Stromal cell of bone marrow (primary cell): ENCODE measurements at places on chromosomes 2 and 18.

- DNase-seq, result no peak
Measured at GRCh38 chr18:21456428-21457178, 143.9 kb downstream of the ESCO1 start.

GRCh38 chr18:59721931-59722330 is 24.7 kb upstream of the CCBE1 start:
- no peak for DNase-seq

DNA sequence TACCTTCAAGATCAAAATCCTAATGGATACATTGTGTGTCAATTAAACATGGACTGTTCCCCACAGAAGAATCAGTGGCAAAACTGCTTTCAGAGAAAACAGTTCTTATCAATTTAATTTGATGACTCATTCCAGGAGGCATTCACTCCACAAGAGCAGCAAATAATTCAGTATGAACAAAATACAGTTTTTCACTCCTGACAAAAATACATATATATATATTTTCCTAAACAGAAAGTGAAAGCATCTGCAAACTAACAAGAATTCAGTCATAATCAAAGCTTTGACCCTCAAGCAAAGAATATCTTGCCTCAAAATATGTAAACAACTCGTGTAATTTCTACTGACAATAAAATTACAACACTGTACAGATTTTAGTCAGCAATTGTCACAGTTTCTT is 685.1 kb upstream of the SLC8A1 start:
- peak; percentile 2 for DNase-seq

DNA sequence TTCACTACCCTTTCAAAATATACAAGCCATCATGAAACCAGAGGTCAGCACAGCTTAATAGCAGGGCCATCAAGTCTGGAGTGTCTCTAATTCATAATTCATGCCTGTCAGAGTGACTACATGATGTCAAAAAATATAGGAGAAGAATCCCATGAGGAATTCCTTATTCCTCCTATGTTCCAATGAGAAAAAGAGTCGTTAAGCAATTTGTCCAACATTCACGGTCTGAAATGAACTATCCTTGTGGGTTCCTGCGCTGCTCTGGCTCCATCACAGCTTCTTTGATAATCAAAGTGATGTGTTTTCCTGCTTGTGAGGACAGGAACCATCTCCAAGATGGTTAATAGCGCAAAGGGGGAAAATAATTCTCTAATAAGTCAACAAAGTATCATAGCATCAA is 560.4 kb upstream of the KLHL29 start:
- DNase-seq, result no peak

DNA sequence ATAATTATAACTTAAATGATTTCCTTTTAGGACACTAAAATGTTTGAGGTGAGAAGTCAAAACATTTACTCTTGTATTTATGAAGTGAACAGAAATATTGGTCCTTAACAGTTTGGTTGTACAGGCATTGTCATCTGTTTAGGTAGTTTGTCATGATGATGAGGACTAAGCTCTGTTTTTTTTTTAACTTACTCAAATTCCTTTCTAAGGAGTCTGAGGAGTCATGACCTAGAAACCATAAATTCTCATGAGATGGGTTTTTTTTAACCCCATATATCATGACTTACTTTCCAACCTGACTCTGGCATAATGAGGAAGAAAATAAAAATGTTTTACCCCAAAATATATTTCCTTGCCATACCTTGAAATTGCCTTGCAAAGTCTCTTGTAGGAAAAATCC is 1176.2 kb downstream of the SUCLG1 start:
- no peak for DNase-seq

DNA sequence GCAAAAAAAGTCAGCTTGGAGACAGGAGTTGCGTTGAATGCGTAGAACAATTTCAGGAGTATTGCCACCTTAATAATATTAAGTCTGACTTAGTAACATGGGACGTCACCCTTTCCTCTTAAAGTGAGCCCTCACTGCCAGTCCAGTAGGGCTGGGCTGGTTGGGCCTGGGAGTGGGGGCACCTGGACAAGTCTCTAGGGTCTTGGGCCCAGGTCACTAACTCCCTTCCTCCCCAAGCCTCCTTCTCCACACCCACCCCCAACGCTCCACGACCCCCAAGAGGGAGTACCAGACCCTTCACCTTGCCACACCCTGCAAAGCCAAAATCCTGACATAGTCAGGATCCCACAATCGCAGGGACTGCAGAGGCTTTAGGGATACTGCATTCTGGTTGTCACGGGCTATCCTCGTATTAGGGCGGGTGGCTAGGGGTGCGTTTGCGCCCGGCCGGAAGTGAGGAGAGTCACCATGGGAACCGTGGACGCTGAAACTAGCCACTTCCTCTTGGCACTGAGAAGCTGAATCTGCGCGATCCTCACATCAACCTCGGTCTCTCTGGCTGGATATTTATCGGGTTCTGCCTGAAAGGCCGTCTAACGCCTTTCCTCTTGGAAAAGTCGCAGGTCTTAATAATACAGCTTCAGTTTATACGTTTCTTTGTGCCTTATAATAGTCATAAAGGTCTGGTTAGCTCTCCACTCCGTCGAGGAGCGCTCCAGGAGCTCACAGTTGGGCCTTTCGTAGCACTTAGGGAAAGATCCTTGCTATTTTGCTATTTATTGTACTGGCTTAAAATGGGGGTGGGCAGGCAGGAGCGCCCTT is 10.3 kb upstream of the CXXC1 start:
- DNase-seq, result peak; percentile 38

GRCh38 chr2:45923701-45924100 is 272.2 kb downstream of the PRKCE start:
- no peak for DNase-seq

DNA sequence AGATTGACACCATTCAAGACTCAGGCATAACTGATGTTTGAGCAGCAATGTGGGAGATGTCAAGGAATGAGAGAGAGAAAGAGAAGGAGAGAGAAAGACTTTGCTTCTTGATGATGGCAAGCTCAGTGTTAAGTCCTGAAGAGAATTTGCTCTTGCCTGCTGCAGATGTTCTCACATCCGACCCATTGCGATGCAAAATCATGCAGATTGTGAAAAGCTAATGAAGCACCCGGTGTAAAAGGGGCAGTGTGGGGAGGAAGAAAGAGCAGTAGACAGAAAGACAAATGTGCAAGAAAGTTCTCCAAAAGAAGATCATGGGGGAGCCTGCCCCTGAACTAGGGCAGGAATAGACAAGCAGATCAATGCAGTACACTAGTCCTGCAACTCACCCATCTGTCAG is 57.7 kb downstream of the EMX1 start:
- no peak for DNase-seq

GRCh38 chr18:67211646-67212045 is 304.9 kb downstream of the DSEL start:
- no peak for DNase-seq

- DNase-seq, result no peak
Measured at GRCh38 chr2:105712981-105713596, 31.6 kb upstream of the NCK2 start.
